ENCODE measurements at places on chromosomes 12 and 14.

GRCh38 chr12:113103756-113104450, 31.7 kb downstream of the RASAL1 start:
- no peak for DNase-seq

- no peak for DNase-seq
Observed at GRCh38 chr14:91417983-91418386, 365 bp upstream of the CCDC88C start.

DNA sequence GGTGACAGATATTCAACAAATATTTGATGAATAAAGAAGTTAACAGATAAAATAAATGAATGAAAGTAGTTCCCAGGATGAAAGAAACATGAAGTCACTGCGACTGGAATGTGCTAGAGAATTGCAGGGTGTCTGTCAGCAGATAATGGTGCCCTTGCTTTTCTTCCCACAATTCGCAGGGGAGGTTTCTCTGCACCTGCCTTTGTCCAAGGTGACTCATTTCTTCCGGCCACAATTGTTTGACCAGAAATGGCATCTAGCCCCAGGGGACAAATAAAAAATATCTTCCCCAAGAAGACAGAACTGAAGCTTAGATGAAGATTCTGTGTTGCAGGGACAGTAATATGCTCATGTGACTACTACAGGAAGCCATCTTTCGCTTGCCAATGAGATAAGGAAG, 316.1 kb upstream of the TBX3 start:
- no peak for DNase-seq

GRCh38 chr14:101442451-101442850, 118.8 kb upstream of the DIO3 start:
- DNase-seq = no peak

DNA sequence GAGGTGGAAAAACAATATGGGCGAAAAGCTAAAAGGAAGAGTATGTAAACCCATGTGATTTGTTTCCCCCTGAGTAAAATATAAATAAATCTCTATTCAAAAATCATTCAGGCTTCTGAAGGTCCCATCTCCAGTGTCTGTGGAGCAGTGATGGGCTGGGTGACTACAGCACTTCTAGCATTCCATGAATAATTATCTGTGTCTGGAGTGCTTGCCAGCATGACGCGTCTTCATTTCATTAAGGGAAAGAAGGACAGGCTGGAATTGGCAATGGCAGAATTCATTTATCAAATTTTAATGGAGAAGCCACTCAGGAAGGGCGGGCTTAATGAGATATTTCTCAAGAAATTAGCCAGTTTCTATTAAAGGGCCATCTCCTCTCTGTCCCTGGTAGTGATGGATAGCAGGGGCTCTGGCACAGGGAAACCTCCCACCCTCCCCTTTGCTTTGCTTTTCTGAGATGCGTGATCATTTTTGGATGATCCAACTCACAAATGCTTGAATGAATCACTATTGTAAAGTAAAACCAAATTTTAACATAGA, 916.3 kb upstream of the SEL1L start:
- DNase-seq = no peak

GRCh38 chr14:35336494-35337268, 44.5 kb downstream of the PSMA6 start:
- no peak for DNase-seq

DNA sequence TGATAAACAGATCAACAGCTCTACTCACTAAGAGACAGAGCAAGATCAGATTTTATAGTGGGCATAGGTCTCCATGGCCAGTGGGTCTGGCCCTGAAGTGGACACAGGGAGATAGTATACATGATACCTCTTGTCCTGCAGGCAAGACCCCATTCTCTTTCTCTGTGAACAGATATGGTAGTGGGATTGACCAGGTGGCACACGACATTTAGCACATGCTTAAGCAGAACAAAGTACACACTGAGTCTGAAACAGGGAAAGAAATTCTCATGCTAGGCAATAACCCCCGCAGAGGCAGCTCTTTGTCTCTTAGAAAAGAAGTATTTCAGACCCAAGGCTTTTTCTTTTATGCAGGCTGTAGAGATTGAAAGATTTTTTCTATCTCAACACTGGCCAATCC, 1331.2 kb downstream of the FSCB start:
- no peak for DNase-seq

- DNase-seq = no peak
Observed at GRCh38 chr12:20120403-20120725, 248.0 kb upstream of the PDE3A start.
